ENCODE measurements at places on chromosomes 7 and 10.
A peak's percentile ranks its signal among the peaks of the same experiment; 100 is the strongest.

DNA sequence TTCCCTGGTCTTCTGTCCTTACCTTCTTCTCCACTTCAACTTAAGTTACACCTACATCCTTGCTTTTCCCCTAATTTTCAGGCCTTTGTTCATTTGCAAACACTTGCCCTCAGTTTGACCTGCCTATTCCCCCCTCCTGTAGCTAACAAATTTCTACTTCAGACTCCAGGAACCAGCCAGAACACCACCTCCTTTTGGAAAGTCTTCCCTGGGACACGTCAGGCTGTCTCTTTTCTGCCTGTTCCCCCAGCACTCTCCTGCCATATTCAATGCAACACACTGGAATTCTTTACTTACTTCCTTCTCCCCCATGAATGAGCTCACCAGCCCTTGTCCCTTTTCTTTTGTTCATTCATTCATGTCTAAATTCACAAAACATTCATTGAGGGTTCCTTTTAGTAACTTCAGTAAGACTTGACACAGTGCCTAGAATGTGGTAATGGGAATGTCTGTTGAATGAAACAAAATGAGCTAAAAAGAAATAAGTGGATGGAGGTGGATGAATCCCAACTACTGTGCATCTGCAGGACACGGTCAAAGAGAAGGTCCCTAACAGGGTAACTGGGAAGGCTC, 478.0 kb downstream of the KCNMA1 start:
- no peak for DNase-seq

DNA sequence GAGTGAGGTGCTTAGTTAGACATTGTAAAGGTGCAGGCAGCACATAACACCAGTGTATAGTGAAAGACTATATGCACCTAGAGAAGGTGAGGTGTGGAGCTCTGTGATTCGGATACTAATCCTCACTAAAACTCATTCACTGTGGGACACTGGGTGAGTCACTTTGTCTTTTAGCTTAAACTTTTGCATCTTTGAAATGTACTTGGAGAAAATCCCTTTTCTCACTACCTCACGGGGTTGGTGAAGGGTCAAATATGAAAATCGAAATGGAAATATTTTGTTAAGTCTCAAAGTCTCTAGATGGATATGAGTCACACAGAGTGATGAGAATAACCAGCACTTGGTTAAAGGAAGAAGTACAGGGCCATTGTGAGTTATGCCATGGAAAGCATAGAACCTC, 38.0 kb downstream of the MDFIC start:
- DNase-seq = no peak

DNA sequence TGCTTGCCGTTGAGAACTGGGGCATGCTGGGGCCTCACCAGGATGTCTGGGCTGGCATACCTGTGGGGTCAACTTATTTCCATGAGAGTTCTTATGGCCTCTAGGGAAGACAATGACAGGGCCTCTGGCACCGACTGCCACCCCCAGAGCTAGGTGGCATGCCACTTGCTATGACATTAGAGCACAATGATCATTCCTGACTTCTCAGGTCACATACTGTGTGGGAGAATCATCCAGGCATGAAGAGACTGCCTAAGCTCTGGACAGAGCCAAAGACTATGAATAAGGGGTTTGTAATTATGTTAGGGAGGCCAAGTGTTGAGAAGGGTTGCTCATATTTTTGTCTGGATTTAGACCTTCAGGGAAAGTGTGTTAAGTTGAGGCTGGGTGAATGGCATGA, 97.5 kb downstream of the PTPN20 start:
- DNase-seq = no peak

GRCh38 chr7:113013761-113014449, 72.7 kb downstream of the GPR85 start:
- DNase-seq = no peak

GRCh38 chr10:27743012-27743876, 2.4 kb downstream of the MKX start:
- DNase-seq = peak; percentile 30

- no peak for DNase-seq
Measured at GRCh38 chr7:131471250-131472004, 85.0 kb downstream of the PODXL start.

- no peak for DNase-seq
Measured at GRCh38 chr7:151437159-151437553, 2.8 kb downstream of the CRYGN start.
